ENCODE measurements at places on chromosomes 16 and 17. TPM values are rescaled to one million over a fixed set of nuclear protein-coding genes. Genes with fewer than 3 reads are reported as not detected.

GRCh38 chr16:85112364-85112763, at the start of gene CIBAR2:
CIBAR2 (minus strand) TSS chr16:85112472; CDS start chr16:85112352, 120 bp downstream.
- no peak for DNase-seq

DNA sequence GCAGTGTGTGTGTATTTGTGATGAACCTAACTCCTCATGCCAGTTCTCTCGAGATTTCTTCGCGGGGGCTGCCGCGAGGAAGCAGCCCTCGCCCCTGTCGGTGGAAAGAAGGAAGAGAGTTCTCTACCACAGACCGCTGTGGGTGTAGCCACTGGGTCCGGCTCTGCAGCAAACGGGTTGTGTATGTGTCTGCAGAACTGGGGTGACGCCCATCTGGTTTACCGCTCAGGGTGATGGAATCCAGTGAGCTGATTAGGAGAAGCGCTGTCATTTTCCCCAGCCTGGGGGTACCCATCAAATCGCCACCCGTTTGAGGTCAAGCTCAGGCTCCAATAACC, 7.7 kb downstream of the CORO6 start:
- DNase-seq = no peak

DNA sequence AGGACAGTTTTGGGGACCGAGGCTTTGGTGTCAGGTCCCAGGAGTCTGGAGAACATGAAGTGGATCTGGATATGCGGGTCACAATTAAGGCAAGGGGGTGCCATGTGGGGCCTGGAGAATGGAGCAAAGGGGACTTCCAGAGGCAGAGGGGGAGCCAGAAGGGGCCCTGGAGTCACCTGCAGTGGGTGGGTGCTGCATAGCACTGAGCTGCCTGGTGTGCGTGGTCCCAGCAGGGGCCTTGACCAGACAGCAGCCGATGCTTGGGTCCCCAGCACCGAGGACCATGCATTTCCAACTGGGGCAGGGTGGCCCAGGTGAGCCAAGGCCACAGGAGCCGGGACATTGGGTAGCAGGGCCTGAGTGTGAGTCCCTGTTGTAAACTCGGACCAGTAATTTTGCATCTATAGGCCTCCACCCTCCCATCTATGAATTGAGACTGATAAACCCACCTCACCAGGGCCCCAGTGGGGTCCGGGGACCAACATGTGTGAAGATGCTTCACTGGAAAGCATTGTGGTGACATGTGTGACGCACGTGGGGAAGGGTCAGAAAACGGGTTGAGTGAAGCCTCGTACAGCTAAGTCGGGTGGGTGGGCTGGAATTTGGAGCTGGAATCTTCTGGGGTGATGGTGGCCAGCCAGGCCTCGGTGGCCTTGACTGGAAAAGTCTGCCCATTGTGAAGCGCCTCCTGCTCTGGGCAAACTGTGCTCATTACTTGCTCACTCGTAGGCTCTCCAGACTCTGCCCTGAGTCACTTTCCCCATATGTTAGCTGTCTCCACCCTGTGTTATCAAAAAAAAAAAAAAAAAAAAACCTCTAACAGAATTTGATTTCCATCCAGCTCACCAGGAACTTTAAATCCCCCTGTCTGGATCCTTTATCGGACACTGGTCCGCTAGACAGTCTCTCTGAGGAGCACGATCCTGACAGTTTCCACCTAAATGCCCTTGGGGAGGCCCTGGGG, 90.5 kb upstream of the ZNF469 start:
- DNase-seq = peak; percentile 5

GRCh38 chr17:33121272-33121671, 129.6 kb downstream of the SPACA3 start:
- DNase-seq = no peak

DNA sequence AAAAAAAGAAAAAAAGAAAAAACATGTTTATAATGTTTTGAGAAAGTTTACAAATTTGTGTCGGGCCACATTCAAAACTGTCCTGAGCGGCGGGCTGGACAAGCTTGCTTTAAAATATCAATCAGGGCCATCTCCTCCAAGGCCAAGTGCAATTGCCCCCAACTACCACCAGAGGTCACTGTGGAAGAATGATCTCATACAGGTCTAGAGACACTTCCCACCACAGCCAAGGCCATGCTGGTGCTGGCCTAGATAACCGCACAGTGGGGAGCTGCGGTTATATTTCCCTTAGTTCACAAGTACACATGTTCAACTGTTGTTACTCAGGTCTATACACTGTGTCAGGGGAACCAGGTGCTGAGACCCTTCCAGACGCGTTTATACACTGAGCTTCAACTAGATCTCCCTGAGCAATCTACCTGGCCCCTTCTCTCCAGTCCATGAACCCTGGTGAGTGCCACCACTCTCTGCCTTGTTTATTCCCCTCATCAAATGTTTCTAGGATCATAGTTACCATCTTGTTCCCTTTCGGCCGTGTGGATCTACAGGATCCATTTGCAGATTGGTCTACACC, 83.8 kb upstream of the CCL2 start:
- peak; percentile 31 for DNase-seq

GRCh38 chr16:13780406-13781168, 139.4 kb upstream of the ERCC4 start:
- DNase-seq = no peak

Gene SLC38A7
- total RNA-seq = 31.9 TPM

Gene P2RX5
- total RNA-seq = 18.3 TPM

Gene KRTAP9-4
- total RNA-seq = not detected

Gene GJC1
- total RNA-seq = 18.8 TPM
